ENCODE measurements at places on chromosomes 3 and 15.

DNA sequence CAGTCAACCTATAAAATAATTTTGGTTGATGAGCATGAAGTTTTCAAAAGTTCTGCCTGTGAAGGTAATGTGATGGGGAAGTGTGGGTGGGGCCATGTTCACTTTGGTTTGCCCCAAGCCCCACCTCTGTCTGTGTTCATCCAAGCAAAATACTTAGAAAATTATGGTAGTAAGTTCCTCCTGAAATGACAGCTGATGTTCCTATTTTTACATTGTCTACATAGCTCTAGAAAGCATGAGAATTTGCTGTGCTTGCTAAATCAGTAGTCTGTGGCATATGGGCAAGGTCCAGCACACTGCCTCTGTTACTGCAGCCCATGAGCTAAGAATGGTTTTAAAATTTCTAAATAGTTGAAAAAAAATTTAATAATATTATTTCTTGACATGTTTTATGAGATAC is 21.9 kb upstream of the CP start:
- no peak for DNase-seq

- DNase-seq: no peak
Measured at GRCh38 chr3:161212171-161212771, 8.8 kb upstream of the NMD3 start.

- no peak for DNase-seq
Measured at GRCh38 chr15:90838139-90838538, 30.2 kb upstream of the FURIN start.

GRCh38 chr15:25784876-25785640 is 78.1 kb downstream of the ATP10A start:
- no peak for DNase-seq

DNA sequence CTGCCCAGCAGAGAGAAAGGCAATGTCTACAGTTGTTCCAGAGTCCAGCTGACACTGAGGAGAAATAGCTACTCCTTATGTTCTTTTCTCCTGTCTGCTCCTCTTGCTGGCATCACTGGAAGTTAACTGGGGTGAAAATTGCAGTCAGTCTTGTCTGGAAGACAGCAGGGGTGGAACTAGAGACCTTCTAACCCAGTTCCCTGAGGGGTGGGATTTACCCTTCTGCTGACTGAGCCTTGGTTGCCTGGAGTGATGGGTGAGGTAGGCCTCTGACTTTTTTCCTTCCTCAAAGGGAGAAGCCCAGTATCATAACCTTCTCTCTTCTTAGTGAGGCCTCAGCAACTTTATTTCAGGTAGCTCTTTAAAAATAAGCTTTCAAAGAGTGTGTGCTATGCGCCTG is 16.2 kb downstream of the ZNF609 start:
- no peak for DNase-seq

DNA sequence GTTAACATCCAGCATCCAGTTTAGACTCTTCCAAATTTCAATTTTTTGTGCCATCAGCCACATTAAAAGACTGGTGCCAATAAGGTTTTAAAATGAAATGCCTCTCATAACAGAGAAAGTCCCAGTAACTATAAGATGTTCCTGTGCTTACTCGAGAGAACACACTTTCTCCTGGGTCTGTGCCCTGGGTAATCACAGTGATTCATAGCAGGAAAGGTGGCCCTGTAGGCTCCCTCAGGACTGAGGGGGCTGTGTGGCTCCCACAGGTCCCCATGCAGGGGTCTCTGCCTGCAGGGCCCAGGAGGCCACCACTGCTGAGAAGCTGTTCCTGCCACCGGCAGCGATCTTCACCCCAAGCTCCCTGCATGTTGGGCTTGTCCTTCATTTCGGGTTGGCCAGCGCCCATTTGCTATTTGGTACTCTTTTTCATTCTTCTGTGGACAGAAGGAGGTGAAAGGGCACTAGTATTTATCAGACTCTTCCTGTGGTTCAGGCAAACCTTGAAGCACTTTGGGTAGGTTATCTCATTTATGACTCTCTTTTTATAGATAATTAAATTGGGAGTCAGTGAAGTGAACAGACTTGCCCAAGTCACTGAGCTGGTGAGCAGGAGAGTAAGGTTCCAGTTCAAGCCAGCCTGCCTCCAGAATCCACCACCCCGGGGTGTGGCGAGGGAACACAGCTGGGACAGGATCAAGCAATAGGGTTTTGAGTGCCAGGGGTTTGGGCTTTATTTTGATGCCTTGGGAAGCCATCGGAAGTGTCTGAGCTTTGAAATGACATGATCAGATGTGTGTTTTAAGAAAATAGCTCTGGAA is 44.2 kb upstream of the PLXNA1 start:
- DNase-seq: no peak

DNA sequence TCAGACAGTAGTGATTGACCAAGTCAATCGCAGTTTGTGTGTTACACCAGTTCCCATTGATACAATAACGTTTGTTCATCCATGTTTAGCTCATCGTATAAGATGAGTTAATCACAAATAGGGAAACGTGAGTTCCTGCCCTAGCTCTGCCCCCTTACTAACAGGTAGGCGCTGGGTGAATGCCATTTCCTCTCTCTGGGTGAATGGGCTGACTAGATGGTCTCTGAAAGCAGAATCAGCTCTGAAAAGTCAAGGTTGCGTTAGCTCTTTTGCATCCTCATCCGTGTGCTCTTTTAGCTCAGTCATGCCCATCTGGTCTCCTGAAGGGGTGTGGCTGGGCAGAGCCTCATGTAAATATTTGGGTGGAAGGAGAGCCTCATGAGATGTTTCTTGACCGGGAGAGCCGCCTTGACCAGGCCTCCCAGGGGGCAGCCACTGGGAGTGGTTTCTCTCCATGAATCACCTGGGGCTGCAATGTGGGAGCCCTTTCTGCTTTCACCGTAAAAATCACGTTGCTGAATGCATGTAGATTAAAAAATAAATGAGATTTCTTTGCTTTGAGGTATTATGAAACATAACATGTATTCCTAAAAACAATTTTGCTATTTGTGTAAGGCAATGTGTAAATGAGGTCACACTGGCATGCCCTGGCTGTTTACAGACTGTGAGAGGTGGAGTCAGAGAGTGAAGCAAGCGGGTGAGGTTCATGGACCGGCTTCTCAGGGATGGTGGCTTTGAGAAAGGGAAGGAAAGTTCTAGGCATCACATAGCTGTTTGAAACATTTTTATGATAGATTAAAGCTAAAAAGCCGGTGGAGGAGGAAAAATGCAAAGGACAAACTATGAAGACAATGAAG is 108.4 kb upstream of the RASGRP1 start:
- no peak for DNase-seq

GRCh38 chr3:150540991-150541390 is 5.3 kb downstream of the SERP1 start:
- DNase-seq: no peak

DNA sequence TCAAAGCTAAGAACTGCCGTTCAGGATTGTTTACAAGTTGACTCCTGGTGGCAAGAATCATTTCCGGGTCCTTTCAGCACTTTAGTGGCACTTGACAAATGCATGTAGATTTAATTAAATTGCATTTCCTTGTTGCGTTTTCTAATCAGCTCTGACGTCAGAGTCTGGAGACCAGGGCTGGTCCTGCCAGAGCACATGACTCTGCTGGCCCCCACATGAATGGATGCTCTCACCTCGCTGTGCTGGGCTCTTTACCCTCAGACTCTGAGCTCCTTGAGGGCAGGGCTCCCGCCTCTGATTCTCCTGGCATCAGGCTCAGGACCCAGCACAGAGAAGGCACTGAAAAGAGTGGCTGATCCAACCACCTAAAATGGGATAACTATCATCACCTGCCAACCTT is 69.4 kb downstream of the FEM1B start:
- DNase-seq: no peak

GRCh38 chr15:92384381-92384780 is 9.3 kb upstream of the ST8SIA2 start:
- no peak for DNase-seq

DNA sequence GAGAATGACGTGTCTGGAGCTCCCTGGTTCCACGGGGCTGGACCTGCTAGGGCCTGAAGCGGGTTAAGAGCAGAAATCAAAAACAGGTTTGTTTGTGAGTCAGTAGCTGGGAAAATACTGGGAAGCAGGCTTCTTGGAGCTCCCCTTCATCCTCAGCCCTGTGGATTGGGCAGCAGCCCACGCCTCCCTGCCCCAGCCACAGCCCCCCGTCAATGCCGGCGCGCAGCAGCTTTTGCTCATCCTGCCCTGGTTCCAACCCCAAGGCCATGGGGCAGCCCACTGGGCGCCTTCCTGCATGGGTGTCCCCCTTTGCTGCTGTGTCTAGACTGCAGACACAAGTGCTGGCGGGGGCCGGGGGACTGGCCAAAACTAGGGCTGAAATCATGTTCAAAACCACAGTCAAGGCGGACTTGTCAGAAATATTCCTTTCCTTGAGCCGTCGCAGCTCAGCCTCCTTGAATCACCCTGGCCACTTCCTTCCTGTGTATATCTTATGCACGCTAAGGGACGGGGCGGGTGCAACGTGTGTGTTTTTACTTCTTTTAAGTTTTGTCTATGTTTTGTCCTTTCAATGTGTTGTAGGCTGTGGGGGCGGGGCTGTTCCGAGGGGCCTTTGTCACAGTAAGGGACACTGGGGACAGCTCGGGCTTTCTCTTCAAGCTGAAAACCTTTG is 108.1 kb downstream of the KLF13 start:
- no peak for DNase-seq

- no peak for DNase-seq
Measured at GRCh38 chr15:52020221-52021085, 1.4 kb downstream of the MAPK6 start.

- no peak for DNase-seq
Measured at GRCh38 chr15:57962887-57963286, 102.6 kb downstream of the ALDH1A2 start.
